Fibroblast of skin of abdomen (primary cell): ENCODE measurements at places on chromosomes 11 and 22.

- peak; percentile 49 for DNase-seq
Observed at GRCh38 chr11:10323793-10324170, 18.9 kb downstream of the ADM start.

DNA sequence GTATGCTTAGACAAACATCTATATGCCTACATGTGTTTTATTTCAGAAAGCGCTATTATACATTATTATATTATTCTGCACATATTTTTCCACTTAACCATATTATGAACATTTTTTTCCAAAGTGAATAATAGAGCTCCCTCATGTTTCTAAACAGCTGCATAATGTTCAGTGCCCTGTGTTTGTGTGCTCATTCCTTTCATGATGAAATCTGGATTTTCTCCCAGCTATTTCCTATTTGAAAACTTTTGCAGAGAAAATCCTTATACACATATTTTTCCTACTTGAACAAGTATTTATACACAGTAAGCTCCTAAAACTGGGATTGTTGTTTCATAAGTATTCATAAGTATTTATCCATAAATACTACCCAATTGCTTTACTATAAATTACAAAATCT, 18.1 kb upstream of the RFPL2 start:
- DNase-seq, result no peak

DNA sequence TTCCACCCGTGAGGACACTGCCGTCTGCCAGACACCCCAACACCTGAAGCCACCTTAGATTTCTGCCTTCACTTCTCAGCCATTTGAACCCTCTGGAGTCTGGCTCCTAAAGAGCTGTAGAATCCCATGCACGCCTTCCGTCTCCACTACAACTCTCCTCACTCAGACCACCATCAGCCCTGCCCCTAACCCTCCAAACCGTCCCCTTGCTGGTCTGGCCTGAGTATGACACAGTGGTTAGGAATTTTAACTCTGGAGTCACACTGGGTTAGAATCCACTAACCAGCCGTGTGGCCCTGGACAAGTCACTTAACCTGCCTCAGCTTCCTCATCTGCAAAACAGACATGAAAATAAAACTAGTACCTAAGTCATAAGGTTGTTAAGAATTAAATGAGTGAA, 3.0 kb downstream of the CNIH2 start:
- DNase-seq, result no peak

- DNase-seq, result no peak
Observed at GRCh38 chr11:63595296-63595695, 18.9 kb downstream of the PLAAT3 start.

GRCh38 chr22:25840167-25840566, 98.2 kb downstream of the MYO18B start:
- no peak for DNase-seq

DNA sequence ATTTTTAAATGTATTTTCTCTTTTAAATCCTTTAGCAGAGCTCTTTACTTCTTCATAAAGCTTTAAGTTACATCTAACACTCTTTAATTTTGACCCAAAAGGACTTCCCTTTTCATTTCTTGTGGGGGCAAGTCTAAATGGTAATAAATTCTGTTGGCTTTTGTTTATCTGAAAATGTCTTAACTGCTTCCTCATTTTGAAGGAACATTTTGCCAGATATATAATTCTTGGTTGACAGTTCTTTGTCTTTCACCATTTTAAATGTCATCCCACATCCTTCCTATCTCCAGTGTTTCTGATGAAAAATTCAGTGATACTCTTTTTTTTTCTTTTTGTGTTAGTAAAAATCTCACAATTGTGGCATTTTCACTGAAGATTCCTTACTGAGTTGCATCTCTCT, 44.7 kb upstream of the ZBTB44 start:
- no peak for DNase-seq

GRCh38 chr11:123302751-123303195, 107.7 kb upstream of the CLMP start:
- DNase-seq, result peak; percentile 79

- no peak for DNase-seq
Observed at GRCh38 chr11:122715548-122716440, 60.3 kb downstream of the UBASH3B start.

GRCh38 chr11:70888061-70888460, 364.3 kb downstream of the SHANK2 start:
- no peak for DNase-seq

- peak; percentile 93 for DNase-seq
Observed at GRCh38 chr22:20807315-20807752, 33.4 kb downstream of the SERPIND1 start.

DNA sequence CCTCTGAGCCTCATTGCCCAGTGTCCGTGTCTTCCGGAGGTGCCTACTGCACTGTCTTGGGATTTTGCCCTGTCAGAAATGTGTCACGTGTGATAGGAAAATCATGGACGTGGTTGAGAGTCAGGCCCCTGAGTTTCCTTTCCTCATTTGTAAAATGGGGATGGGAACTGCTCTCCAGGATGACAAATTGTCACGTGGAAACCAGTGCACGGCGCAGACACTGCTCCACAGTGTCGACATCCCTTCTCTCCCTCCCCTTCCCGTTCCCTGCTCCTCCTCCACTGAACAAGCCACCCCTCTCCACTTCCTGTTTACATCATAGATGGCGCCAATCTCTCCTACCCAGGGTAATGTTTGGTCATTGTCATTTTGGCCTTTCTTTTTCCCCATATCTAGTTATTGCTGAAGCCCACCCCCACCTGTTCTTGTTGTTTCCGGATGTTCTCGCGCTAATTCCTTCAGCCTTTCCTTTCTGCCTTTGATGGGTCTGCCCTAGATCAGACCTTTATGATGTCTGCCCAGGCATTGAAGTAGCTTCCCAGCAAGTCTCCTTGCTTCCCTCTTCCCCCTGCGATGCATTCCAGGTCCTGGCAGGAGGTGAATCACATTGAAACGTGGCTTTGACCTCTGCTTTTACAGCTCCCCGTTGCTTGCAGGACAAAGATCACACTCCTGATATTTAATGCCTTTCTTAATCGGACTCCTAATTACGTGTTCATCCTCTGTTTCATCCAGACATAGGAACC, 91.8 kb downstream of the TBC1D22A start:
- no peak for DNase-seq

DNA sequence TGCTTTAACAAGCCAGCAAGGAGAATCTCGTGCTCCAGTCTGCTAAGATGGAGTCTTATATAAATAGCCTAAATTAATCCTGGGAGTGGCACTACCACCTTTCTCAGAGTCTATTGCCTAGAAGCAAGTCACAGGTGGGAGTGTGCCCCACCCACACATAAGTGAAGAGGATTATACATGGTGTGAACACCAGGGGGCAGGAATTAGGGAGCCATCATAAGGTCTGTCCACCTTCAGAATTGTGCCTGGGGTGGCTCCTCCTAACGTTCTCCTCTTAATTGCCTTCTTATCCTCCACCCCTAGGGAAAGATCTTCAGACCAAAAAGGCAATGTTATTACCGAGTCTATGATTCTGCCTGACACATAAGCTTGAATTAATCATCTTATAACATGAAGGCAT, 276.8 kb upstream of the SESN3 start:
- DNase-seq, result no peak

DNA sequence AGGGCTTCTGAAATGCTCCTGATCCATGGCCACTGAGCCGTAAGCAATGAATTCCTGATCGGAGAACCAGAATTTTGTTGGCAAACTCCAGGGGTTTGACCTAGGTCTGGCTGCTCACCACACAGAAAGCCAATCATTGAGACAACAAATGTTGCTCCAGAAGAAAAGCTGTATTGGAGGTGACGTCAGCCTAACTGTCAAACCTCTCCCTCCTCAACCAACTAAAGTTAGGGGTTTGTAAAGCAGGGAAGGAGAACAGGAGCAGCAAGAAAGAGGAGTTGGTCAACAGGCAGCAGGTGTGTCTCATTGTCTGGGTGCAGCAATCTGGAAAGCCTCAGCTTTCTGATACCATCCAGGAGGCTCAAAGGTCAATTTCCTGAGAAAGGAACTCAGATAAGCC, 133.7 kb upstream of the SEZ6L start:
- no peak for DNase-seq

GRCh38 chr11:108199446-108200321, 22.8 kb downstream of the NPAT start:
- peak; percentile 22 for DNase-seq

DNA sequence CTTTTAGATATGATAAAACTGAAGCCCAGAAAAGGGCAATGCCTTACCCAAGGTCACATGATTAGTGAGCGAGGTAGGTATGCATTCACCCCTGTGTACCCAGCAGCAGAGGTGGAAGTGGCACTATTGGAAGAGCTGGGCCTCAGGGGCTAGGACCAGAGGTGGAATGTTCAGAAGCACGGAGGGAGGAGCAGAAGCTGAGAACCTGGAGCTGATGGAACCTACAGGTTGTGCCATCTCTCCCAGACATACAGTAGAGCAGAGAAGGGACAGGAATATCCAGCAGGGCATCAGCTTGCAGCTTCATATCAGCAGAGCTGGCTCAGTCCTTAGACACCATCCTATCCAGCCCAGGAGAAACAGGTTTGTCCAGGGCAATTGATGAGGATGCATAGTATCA, 14.6 kb upstream of the FCHSD2 start:
- DNase-seq, result no peak
